ENCODE measurements at places on chromosomes 16 and 17. TPM values are rescaled to one million over a fixed set of nuclear protein-coding genes. Genes with fewer than 3 reads are reported as not detected.
A peak's percentile ranks its signal among the peaks of the same experiment; 100 is the strongest.

GRCh38 chr17:64783031-64783461 is 120.9 kb upstream of the SMURF2 start:
- no peak overlapping the region for H3K27ac ChIP-seq
- H3K27me3 ChIP-seq: no peaks in the 10 kb centered on the region

- no peaks in the 10 kb centered on the region for H3K27me3 ChIP-seq
- no peaks in the 10 kb centered on the region for H3K36me3 ChIP-seq
- H3K27ac ChIP-seq: peak overlapping the region; percentile 49
- no peak for DNase-seq
Measured at GRCh38 chr17:80792373-80792781, 199.3 kb upstream of the CHMP6 start.

DNA sequence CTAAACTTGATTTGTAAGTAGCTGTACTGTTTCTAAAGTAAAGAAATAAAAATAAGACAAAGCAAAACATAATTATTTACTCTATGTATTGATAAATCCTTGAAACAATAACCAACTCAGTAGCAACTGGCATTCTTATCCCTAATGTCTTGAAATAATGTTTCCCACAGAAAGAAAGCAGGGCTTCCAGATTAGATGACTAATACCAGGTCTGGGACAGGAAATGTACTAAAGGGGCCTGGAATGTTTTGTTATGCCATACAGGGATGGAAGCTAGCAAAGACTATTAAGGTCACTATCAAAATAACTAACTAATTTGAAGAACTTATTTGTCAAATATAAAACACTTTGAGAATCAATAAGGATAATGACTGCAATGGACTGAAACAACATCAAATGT is 82.1 kb downstream of the CFDP1 start:
- no peak overlapping the region for H3K4me3 ChIP-seq
- peaks cover 4% of the 10 kb centered on the region for H3K4me1 ChIP-seq
- H3K27me3 ChIP-seq: no peaks in the 10 kb centered on the region
- no peak for DNase-seq

KIF18B gene
- polyA plus RNA-seq: 0.46 TPM

DNA sequence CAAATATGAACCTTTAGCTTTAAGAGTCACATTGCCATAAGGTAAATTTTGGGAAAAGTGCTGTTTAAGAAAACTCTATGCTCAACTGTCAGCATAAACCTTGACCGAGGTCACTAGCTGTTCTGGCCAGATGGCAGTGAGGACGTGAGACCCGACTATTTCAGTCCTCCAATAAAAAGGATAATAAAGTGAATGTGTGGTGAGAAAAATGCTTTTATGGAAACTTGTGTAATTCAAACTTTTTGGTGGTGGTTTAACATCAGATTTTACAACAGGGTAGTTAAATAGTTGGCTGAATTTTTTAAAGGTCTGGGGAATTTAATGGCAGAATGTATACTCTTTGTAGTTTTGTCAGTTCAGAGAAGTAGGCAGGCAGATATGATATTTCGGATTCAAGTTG is 391.1 kb downstream of the PMP22 start:
- no peak overlapping the region for H3K27ac ChIP-seq
- no peak overlapping the region for H3K4me3 ChIP-seq
- H3K27me3 ChIP-seq: no peaks in the 10 kb centered on the region
- no peak for DNase-seq
- no peaks in the 10 kb centered on the region for H3K36me3 ChIP-seq

OTOP2 gene
- polyA plus RNA-seq: not detected

RHBDL3 gene
- 9.3 TPM for polyA plus RNA-seq

DNA sequence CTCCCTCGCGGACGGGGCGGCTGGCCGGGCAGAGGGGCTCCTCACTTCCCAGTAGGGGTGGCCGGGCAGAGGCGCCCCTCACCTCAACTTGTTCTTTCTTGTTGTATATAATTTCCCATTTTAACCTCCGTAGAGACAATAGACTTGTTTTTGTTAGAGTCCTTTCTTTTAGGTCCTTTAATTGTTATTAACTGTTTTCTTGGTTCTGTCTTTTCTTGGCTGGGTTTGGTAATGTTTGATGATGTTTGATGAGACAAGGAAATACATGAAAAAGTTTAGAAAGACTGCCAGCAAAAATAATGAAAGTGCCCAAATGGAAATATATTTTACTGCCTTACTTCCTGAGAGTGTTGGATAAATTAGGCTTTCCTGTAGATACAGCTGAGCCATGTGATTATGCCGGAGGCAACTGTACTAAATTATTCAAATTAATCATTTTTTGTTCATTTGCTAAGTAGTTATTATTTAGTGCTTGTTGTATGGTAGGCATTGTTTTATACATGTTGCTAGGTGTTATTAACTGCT is 30.9 kb downstream of the PRPSAP2 start:
- no peak for DNase-seq
- no peaks in the 10 kb centered on the region for H3K4me1 ChIP-seq
- no peak overlapping the region for H3K27ac ChIP-seq

DNA sequence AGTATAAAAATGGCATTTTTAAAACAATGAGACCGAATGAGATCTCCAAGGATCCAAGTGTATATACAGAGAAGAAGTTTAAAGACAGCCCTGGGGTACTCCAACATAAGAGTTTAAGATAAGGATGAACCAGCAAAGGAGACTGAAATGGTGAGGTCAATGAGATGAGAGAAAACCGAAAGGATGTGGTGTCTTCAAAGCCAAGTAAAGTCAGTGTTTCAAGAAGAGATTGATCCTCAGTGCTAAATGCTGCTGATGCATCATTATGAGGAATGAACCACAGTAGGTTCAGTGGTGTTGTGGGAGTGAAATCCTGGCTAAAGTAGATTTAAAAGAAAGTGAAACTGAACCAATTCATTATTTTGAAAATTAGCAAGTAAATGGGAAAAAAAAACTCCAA is 38.1 kb upstream of the NLK start:
- H3K27ac ChIP-seq: no peak overlapping the region
- H3K27me3 ChIP-seq: no peaks in the 10 kb centered on the region
- H3K4me1 ChIP-seq: no peaks in the 10 kb centered on the region
- no peak overlapping the region for H3K4me3 ChIP-seq

GRCh38 chr16:11916524-11917285 is 949 bp upstream of the GSPT1 start:
- no peaks in the 10 kb centered on the region for H3K27me3 ChIP-seq
- H3K4me1 ChIP-seq: peaks cover 17% of the 10 kb centered on the region
- H3K4me3 ChIP-seq: peak overlapping the region; percentile 25
- H3K27ac ChIP-seq: peak overlapping the region; percentile 87

GRCh38 chr17:45171338-45172231 is 9.9 kb downstream of the HEXIM2 start:
- DNase-seq: no peak
- H3K27ac ChIP-seq: peak overlapping the region; percentile 83
- no peaks in the 10 kb centered on the region for H3K27me3 ChIP-seq
- H3K4me1 ChIP-seq: peaks cover 43% of the 10 kb centered on the region

PIRT gene
- polyA plus RNA-seq: 0.84 TPM

TMEM208 gene
- 75.3 TPM for polyA plus RNA-seq

KRTAP2-2 gene
- not detected for polyA plus RNA-seq

Measured in adrenal gland (tissue), 19 donors.